ENCODE measurements at places on chromosomes 12 and 14. TPM values are rescaled to one million over a fixed set of nuclear protein-coding genes. Genes with fewer than 3 reads are reported as not detected.

Gene BATF
- total RNA-seq = 0.65 TPM

Gene FBXO33
- total RNA-seq = 6.3 TPM

Gene CACNA2D4
- 0.89 TPM for total RNA-seq

Gene PRB2
- total RNA-seq = not detected

Gene RPGRIP1
- total RNA-seq = not detected

Gene BAZ1A
- 8.4 TPM for total RNA-seq

Gene TMEM132C
- total RNA-seq = 0.27 TPM

Gene SLCO1B1
- 0.24 TPM for total RNA-seq

Gene TROAP
- total RNA-seq = not detected

Gene LRIG3
- 6.1 TPM for total RNA-seq

Gene STAT6
- total RNA-seq = 42.1 TPM

- DNase-seq = no peak
Observed at GRCh38 chr12:42360747-42361403, 34.9 kb downstream of the PPHLN1 start.

DNA sequence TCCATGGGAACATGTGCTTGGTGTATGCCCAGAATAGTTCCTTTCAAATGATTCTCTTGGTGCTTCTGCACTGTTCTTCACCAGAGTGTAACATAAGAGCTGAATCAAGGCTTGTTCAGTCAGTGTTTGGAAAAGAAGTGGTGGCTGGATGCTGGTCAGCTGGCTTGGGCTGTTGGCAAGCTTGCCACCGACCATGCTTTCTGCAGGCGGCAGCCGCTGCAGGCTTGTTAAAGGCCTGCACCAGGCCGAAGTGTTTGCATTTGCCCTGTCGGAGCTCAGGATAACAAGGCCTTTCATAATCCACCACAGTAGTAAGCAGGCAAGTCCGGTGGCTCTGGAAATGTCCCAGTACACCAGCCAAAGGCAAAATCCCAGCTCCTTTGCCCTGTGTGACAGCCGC, 26.9 kb downstream of the DAAM1 start:
- peak; percentile 81 for DNase-seq

DNA sequence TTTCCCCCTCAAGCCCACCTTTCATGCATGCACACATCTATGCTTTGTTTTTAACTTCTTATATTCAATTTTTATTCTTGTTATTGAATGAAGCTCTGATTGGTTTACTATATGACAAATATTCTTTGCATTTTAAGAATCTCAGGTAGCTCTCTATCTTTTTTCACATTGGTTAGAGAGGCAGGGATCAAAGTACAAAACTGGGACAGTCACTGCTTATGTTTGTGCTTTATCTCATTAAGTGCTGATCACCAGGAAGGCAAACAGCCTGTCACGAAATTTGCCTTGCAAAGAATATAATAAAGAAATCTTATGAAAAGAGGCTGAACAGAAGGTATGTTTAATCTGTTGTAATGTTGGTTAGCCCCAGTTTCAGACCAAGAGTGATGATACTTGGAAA, 29.7 kb upstream of the INSM2 start:
- no peak for DNase-seq

DNA sequence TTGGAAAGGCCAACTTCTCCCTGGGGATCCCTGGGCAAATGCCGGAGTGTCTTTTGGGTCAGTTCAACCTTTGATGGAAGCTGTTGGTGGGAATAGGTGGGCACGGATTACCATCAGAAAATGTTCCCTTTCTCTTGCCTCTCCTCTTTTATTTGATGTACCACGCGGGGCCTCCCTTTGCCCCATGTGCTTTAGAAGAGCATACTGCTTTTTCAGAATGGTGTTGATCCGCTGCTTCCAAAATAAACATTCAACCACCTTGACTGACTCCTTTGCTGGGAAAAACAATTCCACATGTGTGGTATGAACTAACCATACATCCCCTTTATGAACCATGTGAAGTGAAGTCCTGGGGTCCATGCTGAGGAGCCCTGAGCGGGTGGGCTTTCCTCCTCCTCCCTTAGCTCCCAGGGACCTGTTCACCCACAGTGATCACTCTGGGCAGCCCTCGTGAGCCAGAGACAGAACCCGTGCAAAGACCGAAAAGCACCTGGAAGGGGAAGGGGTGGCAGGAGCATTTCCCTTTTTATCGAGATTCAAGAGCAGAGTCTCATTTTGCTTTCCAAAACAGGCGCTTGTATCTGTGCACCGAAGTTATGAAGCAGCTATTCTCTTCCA, 44.2 kb upstream of the PRMT8 start:
- no peak for DNase-seq

DNA sequence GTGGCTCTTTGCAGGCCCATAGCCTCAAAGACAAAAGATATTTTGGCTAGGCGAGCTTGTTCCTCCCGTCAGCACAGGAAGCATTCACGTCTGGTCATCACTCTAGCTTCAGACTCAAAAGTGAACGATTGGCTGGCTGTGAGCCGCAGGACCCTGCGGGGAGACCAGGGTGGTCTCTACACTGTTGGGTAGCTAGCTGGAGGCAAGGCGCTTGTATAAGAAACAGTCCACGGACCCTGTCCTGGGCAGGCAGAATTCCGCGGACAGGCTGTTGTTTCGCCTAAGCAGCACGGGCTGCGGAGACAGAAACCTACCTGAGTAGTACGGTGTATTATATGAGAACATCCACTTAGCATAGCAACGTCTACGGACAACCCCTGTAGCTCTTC, 29.6 kb downstream of the WBP11 start:
- DNase-seq = no peak

DNA sequence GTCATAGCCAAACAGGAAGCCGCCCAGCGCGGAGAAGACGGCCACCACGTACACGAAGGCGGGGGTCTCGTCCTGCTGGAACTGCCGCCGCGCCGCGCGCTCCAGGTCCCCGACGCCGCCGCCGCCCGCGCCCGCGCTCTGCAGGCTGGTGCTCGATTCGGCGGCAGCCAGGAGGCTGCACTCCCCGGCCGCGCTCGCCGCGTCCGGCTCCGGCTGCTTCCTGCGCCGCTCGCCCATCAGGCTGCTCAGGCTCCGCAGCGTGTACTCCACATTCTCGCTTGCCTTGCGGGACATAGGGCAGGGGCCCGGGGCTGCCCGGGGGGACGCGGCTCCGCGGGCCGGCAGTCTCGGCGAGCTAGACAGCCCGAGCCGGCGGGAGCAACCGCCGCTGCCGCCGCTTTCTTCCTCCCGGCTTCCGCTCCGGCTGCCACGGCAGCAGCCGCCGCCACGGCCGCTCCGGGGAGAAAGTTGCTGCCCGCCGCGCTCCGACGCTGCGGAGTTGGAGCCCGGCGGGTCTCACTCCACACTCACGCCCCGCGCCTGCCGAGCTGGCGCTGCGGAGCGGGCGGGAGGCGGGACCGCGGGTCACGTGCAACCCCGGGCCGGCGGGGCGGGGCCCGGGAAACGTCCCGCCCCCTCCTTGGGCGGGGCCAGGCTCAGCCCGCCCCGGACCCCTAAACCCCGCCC, at the start of gene SLC2A13:
TSS of gene SLC2A13 (minus strand) at position 567 of the 687 bp plus-strand sequence. CDS start at position 294, 273 bp downstream.
- peak; percentile 89 for DNase-seq

GRCh38 chr12:15801770-15802744, 12.9 kb upstream of the EPS8 start:
- DNase-seq = no peak

DNA sequence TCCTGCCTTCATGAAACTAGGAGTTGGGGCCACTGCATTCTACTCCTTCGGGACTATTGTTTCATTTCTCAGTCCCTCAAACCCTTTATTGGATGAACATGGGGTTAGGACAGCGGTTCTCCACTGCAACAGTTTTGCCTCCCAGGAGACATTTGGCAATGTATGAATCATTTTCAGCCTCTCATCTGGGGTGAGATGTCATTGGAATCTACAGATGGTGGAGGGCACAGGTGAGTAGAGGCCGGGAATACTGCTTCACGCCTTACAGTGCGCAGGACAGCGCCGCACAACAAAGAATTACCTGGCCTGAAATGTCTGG, 649 bp upstream of the GNPNAT1 start:
- DNase-seq = no peak

DNA sequence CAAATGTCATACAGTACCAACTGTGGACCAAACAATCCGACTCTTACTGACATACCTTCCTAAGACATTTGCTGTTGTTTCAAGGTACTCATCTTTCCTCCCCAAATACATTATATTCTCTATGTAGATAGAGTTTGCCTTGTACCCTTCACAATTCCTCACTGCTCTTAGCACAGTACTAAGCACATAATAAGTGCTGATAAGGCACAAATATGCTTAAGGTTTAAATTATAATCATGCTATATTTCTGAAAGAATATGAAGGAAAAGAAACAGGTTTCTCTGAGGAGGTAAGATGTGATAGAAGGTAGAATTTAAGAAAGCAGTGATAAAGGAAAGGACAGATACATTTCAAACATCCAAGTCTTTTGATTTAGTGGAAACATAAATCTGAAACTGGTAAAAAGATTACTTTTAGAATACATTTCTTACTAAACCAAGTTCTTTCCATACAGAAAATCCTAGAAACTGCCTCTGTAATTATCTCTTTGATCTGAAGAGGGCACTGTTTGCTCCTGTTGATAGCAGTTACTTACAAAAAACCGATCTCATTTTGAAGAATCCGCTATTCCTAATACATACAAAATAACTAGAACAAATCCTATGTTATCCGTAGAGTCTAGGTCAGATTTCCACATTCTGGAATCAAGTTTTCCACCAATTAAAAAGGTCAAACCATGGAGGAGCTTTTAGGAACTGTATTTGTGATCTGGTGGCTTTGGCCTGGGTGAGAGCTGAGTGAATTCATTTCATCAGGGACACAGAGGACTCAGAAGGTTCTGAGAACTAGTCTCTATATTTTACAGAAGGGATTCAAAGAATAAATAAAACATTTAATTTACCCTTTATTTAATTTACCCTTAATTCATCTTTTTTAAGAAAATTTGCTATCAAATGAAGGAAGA, 311.9 kb downstream of the DAD1 start:
- no peak for DNase-seq

- no peak for DNase-seq
Observed at GRCh38 chr14:106422066-106422465, 895.7 kb downstream of the TMEM121 start.

GRCh38 chr12:104095289-104095688, 31.0 kb downstream of the HCFC2 start:
- no peak for DNase-seq

- DNase-seq = no peak
Observed at GRCh38 chr12:21301-22189, 45.0 kb upstream of the IQSEC3 start.

DNA sequence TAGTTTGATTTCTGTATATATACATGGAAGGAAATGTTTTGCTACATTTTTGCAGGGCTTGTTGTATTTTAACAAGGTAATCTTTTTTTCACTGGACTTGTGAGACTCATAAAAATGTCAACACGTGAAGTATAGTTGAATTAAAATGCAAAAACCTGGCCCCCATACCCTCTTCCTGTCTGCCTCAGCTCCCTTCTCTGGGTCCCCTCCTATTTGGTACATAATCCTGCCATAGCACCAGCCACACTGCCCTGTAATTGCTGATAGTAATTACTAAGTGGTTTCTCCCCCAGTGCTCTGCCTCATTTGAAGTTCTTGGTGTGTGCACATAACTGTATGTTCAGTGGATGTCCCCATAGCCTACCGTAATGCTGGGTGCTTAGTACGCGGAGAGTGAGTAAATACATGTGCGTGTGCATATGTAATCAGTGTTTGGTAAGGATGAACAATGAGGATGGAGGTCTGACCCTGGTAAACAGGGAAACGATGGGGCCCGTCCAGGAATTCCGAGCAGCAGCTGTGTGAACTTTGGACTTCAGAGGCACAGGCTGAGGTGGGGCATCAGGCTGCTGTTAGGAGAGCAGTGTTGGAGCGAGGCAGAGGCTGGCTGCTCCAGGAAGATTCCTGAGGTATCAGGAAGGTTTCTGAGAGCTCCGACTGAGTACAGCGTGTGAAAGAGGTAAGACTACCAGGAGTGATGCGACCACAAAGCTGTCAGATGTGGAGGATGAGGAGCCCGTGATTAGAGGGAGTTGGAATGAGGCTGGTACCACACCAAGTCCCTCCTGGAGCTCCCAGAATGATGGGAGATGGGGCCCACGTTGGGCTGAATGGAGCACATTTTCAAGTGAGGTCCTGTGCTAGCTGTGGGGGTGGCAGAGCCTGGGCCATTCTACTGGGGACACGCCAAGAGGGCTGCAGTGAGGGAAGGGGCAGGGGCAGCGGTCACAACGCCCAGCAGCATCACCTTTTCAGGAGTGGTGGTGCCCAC, 106.8 kb downstream of the PELI2 start:
- no peak for DNase-seq

- DNase-seq = no peak
Observed at GRCh38 chr14:103729496-103730448, 14.2 kb downstream of the ZFYVE21 start.

- DNase-seq = no peak
Observed at GRCh38 chr12:78331753-78332152, 501.1 kb downstream of the NAV3 start.

- DNase-seq = no peak
Observed at GRCh38 chr12:102891756-102892155, 25.3 kb downstream of the PAH start.

DNA sequence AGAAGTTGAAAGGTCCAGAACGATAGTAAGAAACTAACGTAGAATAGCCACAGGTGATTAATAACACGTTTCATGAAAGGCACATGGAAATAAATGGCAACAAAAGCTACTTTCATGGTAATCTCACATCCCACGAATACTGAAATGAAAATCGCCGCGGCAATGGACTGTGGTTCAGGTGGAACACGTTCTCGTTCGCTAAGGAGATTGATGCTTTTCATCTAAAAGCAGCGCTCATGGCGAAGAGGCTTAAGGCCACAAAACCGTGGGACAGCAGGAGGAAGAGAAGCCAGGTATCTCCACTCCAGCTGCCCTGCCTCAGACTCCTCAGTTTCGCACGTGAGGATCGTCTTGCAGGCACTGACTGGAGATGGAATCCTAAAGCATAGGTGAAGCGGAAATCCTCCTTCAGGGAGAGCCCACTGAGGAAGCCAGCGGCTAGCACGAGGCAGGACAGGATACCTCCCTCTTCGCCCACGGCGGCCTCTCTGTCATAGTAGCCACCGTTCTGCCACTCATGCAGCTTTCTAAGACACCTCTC, 696 bp upstream of the GPHN start:
- no peak for DNase-seq

GRCh38 chr14:76439237-76439775, 63.4 kb downstream of the ESRRB start:
- DNase-seq = no peak

- DNase-seq = no peak
Observed at GRCh38 chr14:57909626-57910025, 43.7 kb upstream of the SLC35F4 start.

GRCh38 chr12:89225808-89226411, 126.4 kb downstream of the DUSP6 start:
- DNase-seq = no peak

GRCh38 chr12:96486751-96487613, 2.4 kb upstream of the CFAP54 start:
- no peak for DNase-seq

- no peak for DNase-seq
Observed at GRCh38 chr12:15794836-15795235, 5.6 kb upstream of the EPS8 start.
